NCI-H2081 (cell line): ENCODE measurements at places on chromosomes 11 and 22.

DNA sequence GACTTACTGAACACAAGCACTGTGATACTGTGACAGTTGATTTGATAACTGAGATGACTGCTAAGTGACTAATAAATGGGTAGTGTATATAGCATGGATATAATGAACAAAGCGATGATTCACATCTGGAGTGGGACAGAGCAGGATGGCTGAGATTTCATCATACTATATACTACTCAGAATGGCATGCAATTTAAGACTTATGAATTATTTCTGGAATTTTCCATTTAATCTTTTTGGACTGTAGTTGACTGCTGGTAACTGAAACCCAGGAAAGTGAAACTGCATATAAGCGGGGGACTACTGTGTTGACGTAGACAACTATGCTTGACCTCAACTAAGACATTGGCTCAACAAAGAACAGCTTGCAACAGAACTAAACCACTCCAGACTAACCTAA is 20.0 kb upstream of the NUCB2 start:
- DNase-seq, result no peak

GRCh38 chr22:46361826-46362202 is 26.3 kb downstream of the TRMU start:
- DNase-seq, result no peak

GRCh38 chr22:45082795-45083194 is 73.0 kb upstream of the PHF21B start:
- DNase-seq, result peak; percentile 17

DNA sequence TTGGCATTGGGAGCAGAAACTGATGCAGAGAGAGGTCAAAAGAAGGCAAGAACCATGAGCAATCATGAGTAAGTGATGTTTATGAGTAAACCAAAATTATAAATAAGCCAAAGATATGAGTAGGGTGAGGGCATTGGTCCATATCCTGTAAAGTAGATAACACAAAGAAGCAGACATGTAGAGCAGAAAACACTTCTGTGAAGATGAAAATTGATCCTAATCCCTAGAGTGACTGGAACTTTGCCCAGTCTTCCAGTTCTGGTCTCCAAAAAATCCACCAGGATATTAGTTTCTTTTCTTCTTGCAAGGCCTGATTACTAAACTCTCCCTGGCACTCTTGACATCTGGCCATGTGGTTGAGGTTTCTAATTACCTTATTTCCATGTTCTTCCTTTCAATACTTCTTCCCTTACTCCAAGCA is 13.7 kb upstream of the DRD2 start:
- no peak for DNase-seq

DNA sequence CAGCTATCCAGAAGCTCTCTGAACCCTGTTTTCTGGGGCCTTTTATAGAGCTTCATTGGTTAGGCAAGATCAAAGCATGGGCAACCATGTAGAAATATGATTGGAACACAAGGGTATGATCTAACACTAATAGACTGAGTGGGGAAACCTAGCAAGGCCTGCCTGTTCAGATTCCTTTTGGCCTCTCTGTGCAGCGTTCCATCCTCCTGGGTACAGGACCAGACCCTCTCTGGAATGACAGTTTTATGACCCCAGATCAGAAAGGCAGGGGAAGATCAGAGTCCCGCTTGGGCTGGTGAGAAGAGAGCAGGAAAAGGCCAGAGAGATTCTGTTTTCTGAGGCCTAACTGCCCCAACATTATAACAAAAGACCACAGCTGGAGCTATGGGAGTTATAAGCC is 36.7 kb upstream of the VWA5A start:
- DNase-seq, result no peak

- no peak for DNase-seq
Observed at GRCh38 chr11:75585293-75585670, 23.2 kb downstream of the SERPINH1 start.

DNA sequence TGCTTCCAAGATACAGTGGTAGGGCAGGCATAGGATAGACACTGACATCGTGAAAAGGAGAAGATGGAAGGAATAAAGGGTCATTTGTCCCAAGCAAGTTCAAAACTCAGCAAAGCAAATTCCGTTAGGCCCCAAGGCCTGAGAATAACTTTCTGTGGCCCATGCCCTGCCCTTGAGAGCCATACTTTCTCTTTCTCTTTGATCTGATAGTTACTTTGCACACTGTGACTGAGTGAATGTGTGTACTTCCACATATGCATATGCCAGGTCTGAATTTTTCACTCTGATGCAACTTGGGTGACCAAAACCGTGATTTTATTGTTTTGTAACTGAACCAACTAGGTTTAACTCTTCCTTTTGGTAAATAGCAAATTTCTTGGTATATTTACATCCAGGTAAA is 371.5 kb downstream of the RAB38 start:
- DNase-seq, result no peak

DNA sequence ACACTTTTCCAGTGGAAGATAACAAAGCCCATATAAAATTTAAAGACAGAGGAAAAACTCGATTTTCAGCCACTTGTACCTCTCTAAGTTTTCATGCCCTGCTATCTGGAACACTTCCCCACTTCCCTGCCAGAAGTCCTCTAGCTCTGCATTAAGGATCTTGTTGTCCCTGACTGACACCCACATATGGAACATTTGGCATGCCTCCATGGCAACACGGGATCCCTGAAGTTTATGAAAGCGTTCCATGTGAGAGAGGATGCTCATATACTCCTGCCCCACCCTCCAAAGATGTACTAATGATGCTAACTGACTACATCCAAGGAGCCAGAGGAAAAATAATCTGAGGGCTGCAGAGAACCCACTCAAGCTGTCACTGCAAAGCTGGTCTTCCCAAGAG is 8.8 kb upstream of the C11orf91 start:
- DNase-seq, result no peak

DNA sequence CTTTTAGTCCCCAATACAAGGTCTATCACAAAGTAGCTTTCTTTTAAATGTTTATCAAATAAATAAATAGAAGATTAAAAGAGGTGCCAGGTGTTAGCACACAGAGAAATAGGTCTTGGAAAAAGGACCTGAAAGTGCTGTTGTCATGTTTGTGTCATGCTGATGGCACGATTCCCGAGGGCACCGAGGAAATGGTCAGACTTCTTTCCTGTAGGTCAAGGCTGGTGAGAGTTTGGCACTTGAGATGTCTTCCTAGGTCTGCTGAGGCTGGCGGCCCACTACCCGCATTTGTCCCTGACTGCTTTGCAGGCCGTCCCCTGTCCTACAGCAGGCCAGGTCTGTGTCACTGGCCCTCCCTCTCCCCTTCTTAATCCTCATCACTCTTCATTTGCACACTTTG is 112.1 kb downstream of the ATXN10 start:
- DNase-seq, result no peak

GRCh38 chr11:96211436-96211835 is 131.6 kb downstream of the MAML2 start:
- no peak for DNase-seq

DNA sequence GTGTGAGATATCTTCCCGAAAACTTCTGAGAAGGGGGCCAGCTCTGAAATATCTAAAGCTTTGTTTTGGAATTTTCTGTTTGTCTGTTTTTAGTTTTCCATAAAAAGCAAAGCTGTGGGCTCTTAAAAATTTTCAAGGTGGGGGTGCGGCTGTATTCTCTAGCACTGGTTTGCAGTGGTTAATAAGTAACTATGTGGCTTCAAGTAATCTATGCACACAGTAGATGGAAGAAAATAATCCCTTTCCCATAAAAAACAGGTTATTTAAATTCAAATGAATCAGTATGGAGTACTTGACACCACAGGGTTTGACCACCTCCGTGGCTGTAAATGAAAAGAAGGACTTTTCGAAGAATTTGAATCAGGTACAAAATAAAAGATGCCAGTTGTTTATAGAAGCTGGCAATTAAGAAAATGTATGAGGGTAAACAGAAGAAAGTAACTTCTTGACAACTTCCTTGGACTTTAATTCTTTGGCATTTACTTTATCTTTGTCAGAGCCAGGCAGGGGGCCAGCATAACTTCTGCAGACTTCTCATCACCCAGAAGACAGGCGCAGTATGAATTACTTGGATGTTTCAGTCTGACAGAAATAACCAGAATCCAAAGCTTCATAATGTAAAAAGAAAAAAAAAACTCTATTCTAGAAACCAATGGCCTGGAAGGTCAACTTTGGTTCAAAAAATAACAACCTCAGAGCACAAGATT is 981.0 kb downstream of the DLG2 start:
- no peak for DNase-seq

DNA sequence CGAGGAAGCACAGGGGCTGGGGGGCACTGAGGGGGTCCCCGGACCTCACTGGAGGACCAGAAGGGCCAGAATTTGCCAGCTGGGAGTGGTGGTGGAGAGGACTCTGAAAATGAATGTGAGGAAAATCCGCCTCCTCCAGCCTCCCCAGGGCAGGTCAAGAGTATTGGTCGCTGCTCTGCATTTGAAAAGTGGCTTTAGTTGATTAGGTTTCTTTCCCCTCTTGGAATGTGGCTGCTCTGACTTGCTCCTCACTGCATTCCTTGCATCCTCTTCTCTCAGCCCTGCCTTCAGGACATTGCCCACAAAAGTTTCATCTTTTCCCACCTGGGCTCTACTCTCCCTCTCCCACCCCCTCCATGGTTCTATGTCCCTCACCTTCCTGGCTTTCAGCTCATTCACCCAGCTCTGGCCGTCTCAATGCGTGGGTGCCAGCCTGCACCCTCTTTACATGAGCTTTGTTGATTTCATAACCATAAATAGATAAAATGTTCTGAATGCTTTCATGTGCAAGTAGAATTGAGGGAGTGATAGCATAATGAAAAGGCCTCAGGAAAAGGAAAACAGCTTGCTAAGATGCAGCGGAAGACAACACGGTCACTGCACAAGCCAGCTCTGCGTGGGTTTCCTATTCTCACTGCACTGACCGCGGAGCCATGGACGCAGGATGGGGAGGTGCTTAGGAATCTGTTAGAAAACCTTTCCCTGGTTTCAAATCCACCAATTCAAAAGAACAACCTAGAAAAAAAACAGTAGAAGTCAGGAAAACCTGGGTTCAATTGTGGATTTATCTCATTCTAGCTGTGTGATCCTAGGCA is 6.5 kb upstream of the NPAS4 start:
- no peak for DNase-seq

- DNase-seq, result no peak
Observed at GRCh38 chr22:20965104-20965887, 1.8 kb upstream of the AIFM3 start.

GRCh38 chr22:30883586-30884145 is 84.9 kb downstream of the MORC2 start:
- no peak for DNase-seq

DNA sequence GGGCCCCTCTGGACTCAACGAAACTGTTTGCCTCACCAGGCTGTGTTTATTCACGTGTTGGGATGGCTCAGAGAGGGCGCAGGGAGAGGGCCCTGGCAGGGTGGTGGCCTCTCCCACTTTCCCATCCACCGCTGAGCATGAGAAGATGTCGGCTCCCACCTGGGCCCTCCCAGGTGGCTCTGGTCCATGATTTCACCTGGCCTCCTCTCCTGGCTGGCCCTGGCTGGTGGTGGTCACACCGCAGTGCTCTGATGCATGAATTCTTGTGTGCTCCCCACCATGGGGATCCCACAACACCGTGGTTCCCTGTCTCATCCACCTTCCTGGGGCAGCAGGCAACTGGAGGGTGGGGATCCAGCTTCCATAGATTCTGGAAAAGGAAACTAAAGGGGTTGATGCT is 13.4 kb downstream of the RTL6 start:
- no peak for DNase-seq

DNA sequence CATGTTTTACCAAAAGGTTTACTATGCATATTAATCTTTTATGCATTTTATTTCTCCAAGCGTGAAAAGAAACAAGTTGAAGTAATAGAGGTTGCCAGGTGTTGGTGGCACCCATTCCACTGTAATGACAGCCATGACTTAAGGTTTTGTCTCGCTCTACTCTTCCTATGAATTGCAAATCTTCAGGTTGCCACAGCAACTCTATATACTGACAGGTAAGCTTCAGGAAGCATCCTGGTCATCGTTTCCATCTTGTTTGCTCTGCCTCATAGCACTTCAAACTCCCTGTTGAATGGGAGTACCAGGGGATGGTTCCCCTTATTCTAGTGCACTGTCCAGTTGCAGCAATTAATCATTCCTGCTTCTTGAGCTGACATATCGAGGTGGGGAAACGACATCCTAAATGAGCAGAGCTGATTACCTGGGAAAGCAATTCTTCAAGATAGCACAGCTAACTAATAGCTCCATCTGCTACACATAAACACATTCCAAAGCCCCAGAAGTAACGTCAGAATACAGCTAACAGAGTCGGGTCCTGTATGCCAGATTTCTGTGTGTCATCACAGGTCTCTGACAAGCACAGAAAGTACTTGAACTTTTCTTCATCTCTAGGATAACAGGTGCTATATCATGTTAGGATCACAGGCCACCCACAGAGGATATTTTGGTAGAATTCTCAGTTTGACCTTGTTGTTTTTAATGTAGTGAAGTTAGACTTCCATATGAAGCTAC is 80.3 kb downstream of the CADM1 start:
- no peak for DNase-seq

DNA sequence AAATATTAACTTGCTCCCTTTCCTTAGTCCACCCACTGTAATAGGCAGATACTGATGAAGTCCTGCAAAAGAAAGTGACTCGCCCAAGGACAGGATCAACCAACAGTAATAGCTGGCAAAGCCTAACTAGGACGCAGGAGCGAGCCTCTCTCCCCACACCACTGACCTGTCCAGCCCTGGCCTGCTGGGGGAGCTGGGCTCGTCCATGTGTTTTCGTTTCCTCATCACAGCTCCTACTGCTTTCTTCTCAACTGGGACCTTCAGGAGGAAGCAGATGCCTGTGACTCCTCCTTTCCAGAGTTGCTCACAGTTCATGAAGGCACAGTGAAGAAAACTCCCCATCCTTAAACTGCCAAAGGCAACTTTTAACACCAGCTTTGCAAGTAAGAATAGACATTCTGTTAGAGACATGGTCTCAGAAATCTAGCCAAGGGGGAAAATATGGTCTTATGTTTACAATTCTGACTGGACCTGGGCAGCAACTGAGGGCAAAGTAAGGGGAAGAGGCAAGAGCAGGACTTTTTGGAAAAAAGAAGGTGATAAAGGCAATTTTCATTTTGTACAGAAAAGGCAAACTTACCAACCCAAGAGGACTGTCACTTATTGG is 11.6 kb upstream of the GPHA2 start:
- no peak for DNase-seq

GRCh38 chr22:31107894-31108218 is 488 bp upstream of the SELENOM start:
- DNase-seq, result no peak

DNA sequence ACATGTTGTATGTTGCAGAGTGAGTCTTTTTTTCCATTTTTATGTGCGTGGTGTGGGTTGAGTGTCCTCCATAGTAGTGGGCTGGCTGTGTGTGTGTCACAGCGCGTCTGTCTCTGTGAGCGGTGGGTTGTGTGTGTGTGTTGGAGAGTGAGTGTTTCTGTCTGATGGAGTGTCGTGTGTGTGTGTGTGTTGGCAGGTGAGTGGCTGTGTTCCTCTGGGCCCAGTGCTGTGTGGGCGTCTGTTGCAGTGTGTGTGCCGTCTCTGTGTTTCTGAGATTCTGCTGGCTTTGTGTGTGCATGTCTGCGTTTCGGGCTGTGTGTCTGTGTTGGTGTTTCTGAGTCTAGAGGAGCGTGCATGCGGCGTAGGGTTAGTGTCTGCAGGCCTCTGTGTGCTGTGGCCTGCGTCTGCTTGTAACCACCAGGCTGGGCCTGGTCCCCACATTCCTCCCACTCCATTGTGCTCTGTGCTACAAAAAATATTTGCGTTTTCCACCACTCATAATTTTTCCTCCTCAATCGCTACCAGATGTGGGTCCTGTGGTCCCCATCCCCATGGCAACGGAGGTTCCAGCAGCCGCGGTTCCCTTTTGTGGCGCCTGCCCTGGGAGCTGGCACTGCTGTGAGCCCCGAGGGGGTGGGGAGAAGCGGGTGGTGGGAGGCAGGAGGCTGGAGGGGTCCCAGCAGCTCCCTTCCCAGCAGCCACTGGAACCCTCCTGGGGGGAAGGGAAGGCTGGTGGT is 15.2 kb downstream of the SCARF2 start:
- peak; percentile 18 for DNase-seq
